GM06990 (cell line): ENCODE measurements at places on chromosomes 7 and 10.

- DNase-seq, result no peak
Observed at GRCh38 chr10:44809647-44810046, 101.5 kb upstream of the TMEM72 start.

GRCh38 chr7:116953372-116953905 lies at the start of gene ST7:
ST7 (plus strand) TSS chr7:116953501; CDS start chr7:116953541, 40 bp downstream.
- DNase-seq, result peak; percentile 86

DNA sequence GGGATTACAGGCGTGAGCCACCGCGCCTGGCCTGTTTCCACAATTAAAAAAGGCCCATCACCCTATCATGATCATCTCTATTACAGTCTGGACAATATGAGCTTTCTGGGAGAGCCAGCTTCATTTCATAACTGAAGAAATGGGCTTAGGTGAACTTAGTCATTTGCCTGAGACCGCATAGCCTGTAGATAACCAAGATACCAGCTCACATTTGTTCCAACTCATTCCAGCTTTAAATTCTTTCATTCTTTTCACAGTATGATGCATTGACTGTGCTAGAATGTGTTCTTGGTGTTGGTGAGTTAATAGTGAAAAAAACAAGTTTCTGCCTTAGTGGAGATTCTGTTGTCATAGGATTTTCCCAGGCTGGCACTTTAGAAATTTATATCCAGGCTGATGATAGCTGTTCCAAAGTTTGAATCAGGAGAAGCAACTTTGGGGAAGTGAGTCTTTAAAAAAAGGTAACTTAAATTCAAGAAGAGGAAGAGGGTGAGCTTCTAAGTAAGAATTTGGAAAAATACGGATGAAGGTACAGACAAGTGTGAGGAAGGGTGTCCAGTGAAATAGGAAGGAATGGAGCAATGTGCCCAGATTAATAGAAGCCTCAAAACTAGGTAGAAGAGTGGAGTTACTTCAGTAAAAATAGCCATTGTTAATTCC lies 2.1 kb upstream of the H2AZ2 start:
- no peak for DNase-seq

DNA sequence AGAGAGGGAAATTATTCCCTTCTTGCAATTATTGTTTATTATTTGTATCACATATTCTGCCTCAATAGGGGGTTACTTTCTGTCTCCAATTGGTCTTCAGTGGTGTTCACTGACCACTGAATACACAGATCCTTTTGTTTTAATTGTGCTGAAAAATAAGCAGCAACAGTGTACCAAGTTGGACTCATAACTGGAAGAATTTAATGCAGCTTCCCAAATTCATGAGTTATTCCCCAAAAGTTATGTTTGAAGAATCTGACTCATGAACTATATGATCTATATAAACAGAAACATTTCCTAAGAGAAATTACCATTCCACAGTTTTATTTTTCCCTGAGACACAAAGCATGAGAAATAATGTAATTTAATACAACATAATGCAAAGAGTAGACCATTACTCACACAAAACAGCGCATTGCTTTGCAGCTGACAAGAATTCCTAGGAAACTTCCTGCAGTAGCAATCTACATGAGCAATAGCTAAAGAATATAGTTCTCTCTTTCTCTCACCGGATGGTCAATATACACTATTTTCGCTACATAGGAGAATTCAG lies 479.2 kb downstream of the HTR7 start:
- no peak for DNase-seq

- no peak for DNase-seq
Observed at GRCh38 chr10:117578999-117579590, 36.5 kb downstream of the EMX2 start.

DNA sequence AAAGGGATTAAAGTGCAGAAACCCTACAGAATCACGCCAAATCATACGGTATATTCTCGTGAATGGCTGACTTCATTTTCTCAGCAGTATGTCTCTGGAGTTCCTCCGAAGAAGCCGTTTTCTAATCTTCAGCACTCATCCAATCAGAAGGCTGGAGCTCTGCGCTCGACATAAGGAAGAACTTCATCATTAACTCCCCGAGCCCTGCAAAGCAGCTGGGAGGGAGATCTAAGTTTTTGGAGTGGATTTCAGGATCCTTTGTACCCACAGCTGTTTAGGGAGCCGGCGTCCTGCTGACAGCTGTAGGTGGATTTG lies 40.7 kb upstream of the SDK1 start:
- no peak for DNase-seq

DNA sequence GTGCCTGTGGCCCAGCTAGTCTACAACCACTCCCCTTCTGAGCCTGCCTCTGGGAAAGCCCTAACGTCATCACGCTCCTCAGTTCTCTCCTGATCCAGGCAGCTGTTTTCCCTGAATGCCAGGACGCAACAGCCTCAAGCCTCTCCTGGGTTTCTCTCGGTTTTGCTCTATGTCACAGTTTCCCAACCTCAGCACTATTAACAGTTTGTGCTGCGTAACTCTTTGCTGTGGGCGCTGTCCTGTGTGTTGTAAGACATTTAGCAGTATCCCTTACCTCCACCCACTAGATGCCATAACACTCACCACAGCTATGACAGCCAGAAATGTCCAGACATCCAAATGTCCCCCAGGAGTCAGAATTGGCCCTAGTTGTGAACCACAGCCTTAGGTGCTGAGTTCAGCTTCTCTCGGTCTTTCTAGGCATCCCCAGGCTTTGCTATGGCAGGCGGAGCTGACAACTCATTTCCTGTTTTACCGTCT lies 226.3 kb upstream of the NPVF start:
- DNase-seq, result no peak

DNA sequence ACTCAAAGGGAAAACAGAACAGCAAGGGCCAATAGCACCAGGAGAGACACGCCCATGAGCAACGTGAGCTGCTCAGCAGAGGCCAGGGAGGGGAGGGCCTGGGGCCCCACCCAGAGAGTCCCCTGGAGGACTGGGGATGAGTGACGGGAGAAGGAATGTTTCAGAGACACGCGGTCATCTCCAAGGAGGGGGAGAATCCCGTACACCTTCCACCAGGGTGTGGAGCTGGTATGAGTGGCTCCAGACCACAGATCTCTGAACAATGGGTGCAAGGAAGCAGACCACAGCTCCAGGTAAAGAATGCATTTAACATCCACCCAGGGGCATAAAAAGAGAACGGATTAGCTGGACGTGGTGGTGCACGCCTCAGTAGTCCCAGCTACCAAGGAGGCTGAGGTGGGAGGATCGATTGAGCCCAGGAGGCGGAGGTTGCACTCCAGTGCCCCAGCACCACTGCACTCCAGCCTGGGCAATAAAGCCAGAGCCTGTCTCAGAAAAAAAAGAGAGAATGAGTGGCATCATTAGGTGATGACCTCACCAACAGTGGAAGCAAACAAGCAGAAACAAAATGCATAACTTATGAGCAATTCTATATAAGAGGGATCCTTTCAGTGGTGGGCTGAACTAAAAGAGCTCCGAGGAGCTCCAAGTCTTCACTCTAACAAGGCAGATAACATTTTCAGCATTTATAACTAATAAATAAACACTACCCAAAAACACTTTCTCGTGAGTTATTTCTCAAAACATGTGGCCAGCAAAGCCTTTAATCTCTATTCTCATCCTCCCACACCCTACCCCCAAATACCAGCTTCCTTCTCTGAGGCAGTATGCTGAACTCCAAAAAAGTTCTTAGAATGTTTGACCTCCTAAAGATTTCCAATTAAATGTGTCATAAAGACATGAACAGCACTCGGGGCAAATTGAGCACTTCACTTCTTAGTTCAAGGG lies 12.5 kb downstream of the PSAP start:
- DNase-seq, result no peak

GRCh38 chr7:75756991-75757676 lies 14.9 kb downstream of the CCL26 start:
- no peak for DNase-seq

GRCh38 chr10:80177781-80178636 lies 27.3 kb downstream of the ANXA11 start:
- DNase-seq, result no peak

GRCh38 chr10:77673101-77673500 lies 35.5 kb upstream of the KCNMA1 start:
- DNase-seq, result no peak

DNA sequence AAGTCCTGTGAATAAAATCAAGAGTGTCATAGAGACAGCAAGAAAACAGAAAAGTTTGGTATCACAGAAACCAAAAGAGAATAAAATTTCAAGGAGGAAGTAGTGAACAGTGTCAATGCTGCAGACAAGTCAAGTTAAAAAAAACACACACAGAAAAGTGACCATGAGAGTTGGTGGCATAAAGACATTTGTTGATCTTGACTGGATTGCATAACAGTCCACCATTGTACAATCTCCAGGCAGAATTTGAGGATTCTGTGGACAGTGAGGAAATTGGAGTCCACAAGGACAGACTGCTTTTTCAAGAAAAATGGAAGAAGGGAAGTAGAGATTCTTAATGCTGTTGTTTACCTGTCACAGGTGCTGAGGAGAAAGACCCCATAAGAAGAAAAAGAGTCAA lies 412.5 kb downstream of the PLXDC2 start:
- no peak for DNase-seq

DNA sequence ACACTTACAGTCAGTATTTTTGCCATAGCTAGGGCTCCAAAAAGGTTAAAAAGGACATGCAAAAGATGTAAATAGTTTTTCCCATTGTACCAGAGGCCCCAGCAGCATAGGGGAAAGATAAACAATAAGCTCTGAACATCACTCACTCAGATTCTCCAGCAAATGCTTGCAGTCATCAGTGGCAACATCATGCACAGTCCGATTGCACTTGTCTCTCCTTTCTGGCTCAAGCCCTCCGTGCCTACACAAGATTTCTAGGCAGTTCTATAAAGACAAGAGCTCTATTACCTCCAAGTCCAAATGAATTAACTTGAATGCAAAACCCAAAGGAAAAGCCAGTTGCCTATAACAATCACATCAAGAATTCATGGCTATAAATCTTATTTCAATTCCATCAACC lies 106.3 kb downstream of the CTTNBP2 start:
- no peak for DNase-seq

DNA sequence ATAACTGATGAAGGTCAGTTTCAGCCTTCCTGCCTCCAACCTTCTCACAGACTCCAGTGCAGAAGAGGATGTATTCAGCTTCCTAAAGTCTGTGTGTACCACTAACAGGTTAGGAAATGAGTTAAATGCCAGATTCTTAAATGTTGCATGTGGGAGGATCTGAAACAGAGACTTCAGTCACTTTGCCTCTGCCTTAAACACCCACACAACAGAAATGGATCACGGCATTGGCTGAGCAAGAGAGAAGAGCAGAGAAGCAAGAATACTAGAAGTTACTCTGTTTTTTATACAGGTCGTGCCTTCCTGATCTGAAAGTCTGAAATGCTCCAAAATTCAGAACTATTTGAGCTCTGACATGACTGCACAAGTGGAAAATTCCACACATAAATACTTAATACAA lies 98.9 kb upstream of the ARHGAP21 start:
- DNase-seq, result peak; percentile 20

GRCh38 chr7:726854-727103 lies 280 bp downstream of the DNAAF5 start:
- no peak for DNase-seq

- no peak for DNase-seq
Observed at GRCh38 chr10:29048506-29048905, 240.4 kb upstream of the LYZL1 start.

DNA sequence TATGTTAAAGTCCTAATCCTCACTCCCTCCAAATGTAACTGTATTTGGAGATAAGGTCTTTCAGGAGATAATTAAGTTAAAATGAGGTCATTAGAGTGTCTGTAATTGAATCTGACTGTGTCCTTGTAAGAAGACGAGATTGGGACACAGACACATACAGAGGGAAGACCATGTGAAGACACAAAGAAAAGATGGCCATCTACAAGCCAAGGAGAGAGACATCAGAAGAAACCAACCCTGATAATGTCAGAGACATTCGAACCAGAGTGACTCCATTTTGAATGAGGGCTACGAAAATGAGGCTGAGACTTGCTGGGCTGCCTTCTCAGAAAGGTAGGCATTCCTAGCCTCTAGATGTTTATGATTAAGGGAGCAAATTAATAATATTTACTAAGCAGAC lies 542 bp upstream of the SAMD9L start:
- no peak for DNase-seq

DNA sequence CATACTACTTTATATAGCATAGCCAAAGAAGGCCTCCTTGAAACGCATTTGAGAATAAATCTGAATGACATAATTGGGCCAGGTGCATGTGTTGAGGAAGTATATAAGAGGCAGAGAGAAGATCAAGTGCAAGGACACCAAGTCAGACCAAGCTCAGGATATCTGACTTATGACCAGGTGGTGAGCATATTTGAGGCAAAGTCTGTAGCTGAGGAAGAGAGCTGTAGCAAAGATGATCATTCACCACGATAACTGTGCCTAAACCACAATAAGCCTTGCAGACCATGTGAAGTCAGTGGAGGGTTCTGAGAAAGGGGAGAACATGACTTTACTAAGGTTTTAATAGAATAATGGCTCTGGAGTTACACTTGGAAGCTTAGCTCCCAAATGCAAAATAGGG lies 292.3 kb downstream of the SORCS1 start:
- peak; percentile 20 for DNase-seq

DNA sequence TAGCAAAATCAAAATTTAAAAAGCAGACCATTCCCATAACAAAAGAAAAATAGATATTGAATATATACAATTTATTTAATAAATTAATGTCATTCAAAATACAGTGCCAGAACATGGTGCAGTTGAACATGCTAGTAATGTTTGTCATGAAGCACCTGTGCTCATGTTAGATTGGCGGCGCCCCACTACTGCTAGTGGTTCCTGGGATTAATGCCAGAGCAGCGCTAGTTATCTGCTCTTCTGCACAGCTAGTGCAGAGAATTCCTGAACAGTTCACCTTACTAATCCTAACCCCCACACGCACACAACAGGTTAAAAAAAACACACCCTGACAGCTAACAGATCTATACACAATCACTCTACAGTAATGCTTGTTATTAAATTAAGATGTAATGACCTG lies 23.4 kb downstream of the KBTBD2 start:
- DNase-seq, result no peak

- DNase-seq, result no peak
Observed at GRCh38 chr7:130733931-130734814, at the start of gene KLF14. KLF14 (minus strand) TSS chr7:130734207; CDS start chr7:130734033, 174 bp downstream.
